Heart left ventricle (tissue), 16 donors: ENCODE measurements at places on chromosomes 4 and X.

DNA sequence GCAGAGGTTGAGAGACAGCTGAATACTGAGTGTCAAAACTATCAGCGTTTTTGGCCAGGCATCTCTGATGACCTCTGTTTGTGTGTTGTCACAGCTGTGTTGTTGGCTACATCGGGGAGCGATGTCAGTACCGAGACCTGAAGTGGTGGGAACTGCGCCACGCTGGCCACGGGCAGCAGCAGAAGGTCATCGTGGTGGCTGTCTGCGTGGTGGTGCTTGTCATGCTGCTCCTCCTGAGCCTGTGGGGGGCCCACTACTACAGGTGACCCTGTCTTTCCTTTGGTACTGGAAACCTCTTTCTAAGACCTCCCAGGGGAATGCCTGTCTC lies 86.9 kb downstream of the EGF start:
- DNase-seq: no peak

DNA sequence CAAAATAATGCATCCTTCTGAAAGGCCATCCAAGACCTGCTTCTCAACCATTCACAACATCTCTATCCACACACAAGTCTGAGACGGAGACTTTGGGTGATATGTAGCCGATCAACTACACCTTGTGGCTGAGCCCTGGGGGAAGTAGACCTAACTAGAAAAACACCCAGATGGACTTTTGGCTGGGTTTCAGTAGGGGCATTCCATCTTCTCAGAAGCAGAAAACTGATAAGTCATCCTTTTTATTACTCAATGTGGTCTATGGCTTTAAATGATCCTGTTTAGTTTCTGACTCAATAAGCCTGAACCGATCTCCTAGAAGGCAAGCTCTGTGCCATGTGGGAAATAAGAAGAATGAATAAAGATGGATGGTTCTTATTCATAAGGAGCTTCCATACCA lies 82.5 kb upstream of the AFF2 start:
- no peak for DNase-seq

- DNase-seq: no peak
These were observed 110.2 kb downstream of the RNF150 start for GRCh38 chr4:141023051-141023450.

DNA sequence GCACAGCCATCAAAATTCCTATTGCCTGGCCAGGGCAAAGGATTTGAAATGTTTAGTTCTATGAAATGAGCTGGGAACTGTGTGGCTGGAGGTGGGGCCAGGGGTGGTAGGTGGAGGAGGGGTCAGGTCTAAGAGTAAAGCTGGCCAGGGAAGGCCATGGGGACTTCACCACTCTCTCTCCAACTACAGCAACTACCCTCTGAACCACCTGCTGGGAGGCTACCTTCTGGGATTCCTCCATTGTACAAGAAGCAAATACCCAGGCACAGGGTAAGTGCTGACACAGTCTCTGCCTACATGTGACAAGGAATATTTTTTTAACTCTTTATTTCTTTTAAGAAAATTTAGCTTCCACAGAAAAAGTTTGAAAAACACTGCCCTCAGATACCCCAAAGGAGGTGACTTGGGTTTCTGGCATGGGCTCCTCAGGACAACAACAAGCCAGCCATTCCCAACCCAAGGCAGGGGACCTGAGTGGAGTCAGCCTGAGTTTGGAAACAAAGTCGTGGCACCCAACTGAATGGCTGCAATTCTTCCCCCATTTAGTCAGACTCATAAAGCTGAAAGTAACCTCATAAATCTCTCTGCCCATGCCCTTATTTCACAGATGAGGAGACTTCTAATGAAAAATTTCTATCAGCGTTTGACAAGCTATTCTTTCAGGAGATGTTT lies 593.8 kb upstream of the DIPK2B start:
- DNase-seq: no peak

DNA sequence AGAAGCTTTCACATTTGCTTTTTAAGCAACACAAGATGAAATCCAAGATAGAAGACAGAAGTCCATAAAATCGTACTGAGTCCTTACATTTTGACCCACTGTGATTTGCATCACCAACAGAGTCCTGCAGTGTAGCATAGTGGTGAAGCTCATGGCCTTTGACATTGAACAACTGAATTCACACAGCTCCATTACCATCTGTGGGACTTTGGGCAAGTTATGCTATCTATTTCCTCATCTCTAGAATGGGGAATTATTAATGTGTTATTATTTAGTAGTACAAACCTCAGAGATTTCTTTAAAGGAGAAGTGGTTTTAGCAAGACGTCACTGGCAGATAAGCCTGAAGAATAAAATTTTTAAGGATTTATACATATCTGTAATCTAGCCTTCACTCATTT lies 10.7 kb downstream of the GPRIN3 start:
- DNase-seq: no peak

DNA sequence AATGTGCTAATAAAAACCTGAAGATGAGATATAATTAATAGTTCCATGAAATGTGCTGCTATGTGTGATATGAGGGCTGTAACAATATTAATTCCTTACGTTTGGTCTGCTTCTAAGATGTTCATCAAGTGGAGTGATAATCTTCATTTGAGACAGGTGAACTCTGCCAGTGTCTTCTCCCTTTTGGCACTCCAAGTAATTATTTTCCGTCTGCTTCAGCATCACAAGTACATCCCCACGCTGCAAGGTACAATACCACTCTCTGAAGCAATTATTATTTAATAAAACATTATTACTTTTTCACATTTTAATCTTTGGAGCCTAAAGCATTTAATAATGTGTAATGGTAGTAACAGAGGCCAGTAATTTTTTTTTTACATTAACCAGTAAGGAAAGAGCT lies 44.4 kb downstream of the RPS3A start:
- DNase-seq: no peak

- no peak for DNase-seq
These were observed 28.0 kb downstream of the PRPS2 start for GRCh38 chrX:12819222-12819621.

DNA sequence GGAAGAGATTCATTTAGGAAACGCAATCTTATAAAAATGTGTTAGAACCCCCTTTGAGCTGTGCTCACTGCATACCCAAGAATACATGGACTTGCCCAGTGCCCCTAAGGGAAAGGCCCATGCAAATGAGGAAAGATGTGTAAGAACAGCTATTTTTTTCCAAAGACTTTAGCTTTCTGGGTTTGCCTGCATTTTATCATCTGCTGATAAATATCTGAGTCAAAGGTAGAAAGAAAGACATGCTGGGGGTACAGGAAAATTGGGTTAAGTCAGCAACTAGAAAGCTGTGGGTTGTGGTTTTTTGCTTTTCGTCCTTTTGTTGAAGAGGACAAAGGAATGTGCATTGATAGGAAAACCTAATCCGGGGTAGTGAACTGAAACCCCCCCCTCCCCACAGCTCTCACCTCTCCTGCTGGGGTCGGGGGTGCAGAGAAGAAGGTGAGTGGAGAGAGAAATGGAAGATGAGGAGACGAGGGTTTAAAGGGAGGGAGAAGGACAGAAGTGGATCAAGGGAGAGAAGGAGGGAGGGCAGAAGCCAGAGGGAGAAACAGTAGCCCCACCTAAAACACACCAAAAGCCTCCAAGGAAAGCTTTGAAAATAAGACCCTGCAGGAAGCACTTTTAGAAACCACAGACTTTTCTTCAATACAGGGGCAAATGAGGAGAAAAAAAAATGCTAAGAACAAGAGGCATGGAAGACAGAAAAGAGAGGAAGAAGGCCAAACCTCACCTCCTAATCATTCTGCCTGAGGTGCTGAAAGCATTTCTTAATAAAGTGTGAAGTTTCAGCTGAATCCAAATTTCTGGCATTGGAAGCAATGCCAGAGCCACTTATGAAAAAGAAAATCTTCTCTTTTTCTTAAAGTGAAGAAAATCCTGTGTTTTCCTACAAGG lies 49.3 kb downstream of the KDR start:
- DNase-seq: no peak

DNA sequence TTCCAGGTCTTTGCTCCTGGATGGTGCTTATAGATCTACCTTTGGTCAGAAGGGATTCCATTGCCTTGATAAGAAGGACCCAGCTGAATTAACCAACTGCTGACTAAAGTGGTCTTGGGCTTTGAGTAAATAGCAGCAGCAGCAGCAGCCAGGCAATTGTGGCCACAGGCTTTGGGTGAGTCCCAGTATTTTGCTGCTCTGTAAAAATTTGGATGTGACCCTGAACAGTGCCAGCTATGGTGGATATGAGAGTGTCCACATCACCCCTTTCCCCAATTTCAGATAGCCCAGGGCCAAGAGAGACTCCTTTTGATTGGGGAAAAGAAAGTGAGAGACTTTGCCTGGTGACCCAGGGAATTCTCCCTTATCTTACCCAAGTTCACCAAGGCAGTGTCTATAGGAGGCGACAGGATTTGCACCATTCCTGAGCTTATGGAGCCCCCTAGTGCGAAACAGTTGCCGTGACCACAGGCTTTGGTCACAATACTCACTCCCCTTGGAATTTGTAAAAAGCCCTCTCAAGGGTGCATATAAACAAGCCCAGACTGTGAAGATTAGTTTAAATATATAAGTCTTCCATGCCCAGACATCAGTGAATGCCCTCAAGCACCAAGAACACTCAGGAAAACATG lies 518.0 kb downstream of the TMA16 start:
- DNase-seq: no peak

DNA sequence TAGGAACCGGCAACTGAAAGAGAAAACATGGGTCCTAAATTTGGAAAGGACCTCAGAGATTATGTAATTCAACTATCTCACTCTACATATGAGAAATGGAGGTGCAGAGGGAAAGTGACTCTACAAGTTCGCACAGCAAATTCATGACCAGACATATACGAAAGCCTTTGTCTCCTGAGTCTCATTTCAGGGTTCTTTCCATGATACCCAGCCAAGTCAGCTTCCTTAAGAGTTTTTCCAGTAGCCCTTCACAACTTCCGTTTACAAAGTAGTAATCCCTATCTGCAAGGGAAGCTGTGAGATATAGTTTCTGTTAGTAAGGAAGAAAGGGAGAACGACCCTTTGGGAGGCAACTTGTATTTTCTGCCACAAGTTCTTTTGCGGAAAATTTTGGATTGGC lies 110.6 kb downstream of the TEX13A start:
- no peak for DNase-seq

- no peak for DNase-seq
These were observed 43.6 kb upstream of the UPRT start for GRCh38 chrX:75230296-75230695.

DNA sequence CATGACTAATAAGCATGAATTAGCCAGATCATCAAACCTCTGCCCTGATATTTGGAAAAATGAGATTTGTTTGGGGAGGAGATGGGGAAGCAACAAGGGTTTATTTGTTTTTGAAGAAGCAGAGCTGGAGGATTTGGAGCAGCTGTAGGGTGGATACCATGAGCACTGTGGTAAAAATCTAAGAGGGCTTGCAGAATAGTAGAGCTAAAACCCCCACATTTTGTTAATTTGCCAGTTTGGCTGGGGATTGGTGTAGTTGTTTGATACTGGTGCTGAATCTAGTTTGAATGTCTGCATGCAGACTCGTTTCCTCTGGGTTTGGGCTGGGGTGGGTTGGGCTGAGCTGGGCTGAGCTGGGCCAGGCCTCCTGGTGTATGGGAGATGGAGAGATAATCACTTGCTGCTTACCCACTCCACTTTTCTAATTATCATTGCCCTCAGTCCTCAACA lies 43.7 kb downstream of the SMAD1 start:
- DNase-seq: no peak

DNA sequence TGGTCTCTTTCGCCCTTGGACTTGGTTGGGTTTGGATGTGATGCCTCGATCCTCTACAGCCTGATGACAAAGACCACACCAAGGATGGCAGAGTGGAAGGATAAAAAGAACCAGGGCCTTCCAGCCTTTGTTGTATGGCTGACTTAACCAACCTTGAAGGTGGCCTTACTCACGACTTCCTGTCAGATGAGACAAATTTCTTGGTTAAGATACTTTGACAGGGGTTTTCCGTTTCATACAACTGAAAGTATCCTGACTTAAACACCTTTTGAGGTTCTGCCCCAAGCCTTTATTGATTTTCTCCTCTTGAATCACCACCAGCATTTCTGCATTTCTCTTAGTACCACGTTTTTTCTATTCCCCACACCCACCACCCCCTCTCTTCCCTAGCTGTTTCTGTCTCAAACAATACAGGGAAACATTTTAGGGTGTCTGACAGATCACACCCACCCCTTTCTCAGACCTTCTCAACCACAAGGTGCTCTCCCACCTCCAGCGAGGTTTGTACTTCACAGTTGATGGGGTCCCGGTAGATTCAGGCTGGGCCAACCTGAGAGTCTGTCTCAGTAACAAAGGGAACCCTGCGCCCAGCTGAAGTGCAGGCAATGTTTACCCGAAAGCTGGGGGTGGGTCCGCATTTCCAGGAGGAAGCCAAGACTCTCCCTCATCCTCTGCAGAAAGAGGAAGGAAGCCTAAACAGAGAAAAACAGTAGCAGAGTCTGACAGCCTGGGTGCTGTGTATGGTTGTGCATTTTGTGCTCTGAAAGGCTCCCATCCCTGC lies 5.0 kb upstream of the TSPAN5 start:
- peak; percentile 31 for DNase-seq

GRCh38 chr4:180099957-180100356 lies 2143.2 kb upstream of the TENM3 start:
- DNase-seq: no peak

DNA sequence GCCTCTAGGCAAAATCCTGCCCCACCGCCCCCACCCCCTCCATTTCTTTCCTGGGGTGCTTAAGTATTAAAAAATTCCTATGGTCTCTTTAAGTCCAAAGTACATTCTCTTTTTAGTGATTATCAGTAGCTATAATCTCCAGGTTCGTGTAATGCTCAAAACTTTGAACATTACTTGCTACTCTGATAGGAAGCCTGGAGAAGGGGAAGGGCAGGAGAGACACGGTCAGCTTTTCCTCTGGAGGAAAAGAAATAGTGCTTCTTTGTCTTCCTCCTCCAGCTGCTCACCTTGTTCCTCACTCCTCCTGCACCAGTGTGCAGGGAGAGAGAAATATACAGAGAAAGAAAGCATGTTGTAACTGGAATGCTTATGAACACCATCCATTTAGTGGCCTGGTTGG lies 80.4 kb downstream of the PPP1R2C start:
- DNase-seq: no peak

- DNase-seq: no peak
These were observed 459.7 kb downstream of the RAB28 start for GRCh38 chr4:13024147-13025105.

GRCh38 chr4:156537286-156537685 lies 434.3 kb downstream of the PDGFC start:
- DNase-seq: no peak

DNA sequence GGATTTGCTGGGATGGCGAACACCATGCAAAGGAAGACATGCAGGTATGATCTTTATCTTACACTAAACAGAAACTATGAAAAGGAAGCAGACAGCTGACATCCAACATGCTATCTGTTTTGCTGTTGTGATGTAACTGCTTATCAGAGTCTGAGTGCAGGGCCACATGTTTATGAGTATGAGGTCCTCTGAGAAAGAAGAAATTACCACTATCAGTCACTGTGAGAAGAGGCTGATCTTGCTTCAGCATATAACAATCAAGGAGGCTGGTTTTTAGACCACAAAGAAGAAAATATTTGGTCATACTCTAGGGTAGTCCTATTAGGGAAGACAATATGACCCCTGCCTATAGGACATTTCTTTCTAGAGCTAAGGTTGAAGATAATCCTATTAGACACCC lies 18.5 kb downstream of the CLGN start:
- no peak for DNase-seq
